ENCODE measurements at places on chromosomes 2 and 18.

- DNase-seq = no peak
Measured at GRCh38 chr2:195610717-195611116, 46.3 kb upstream of the SLC39A10 start.

- DNase-seq = peak; percentile 48
Measured at GRCh38 chr2:107719836-107720235, 106.9 kb upstream of the RGPD4 start.

GRCh38 chr2:66446941-66447340 lies 12.0 kb downstream of the MEIS1 start:
- no peak for DNase-seq

DNA sequence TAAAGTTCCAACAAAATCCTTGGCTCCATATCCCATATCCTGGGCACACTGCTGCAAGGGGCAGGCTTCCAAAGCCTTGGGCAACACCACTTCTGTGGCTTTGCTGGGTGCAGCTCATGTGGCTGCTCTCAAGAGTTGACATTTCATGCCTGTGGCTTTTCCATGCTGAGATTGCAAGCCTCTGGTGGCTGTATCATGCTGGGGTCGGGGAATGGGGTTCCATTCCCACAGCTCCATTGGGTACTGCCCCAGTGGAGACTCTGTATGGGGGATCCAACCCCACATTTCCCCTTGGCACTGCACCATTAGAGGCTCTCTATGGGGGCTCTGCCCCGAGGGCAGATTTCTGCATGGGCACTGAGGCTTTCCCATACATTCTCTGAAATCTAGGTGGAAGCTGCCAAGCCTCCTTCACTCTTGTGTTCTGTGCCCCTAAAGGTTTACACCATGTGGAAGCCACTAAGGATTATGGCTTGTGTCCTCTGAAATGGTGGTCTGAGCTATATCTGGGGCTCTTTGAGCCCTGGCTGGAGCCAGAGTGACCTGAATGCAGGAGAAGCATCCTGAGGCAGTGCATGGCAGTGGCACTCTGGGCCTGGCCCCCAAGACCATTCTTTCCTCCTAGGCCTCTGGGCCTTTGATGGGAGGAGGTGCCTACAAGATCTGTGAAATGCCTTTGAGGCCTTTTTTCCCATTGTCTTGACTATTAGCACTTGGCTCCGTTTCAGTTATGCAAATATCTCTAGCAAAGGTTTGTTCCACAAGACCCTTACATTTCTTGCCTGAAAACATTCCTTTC lies 107.9 kb downstream of the PTGR3 start:
- DNase-seq = no peak

GRCh38 chr2:44549856-44550255 lies 188.1 kb downstream of the CAMKMT start:
- DNase-seq = no peak

- no peak for DNase-seq
Measured at GRCh38 chr2:238699307-238700116, 148.4 kb upstream of the TWIST2 start.

DNA sequence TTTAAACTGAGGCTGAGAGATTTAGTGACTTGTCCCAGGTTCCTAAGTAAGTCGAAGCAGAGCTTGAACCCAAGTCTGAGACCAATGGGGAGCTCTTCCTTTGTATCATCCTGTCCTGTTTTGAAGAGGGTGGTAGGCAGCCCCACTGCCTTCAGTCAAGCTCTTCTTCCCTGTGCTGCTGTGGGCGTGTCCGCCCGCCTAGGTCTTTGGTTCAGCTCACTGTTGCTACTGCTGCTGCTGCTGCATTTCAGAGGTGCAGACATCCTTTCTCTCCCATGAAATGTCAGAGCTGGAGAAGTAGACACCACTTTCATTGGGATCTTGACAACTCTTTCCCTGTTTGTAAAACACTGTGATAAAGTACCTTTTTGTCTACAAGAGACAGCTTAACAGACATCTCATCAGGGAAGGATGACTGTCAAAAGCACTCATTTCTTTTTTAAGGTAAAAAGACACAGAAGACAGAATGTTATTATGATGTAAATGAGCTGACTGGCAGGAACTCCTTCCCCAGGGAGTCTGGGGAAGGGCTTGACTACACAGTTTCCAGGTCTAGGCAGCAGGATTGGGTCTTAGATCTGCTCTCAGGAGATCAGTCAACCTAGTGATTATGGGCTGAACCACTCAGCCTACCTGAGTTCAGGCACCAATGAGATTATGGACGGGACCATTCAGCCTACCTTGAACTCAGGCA lies 91.7 kb upstream of the TRIB2 start:
- DNase-seq = no peak

DNA sequence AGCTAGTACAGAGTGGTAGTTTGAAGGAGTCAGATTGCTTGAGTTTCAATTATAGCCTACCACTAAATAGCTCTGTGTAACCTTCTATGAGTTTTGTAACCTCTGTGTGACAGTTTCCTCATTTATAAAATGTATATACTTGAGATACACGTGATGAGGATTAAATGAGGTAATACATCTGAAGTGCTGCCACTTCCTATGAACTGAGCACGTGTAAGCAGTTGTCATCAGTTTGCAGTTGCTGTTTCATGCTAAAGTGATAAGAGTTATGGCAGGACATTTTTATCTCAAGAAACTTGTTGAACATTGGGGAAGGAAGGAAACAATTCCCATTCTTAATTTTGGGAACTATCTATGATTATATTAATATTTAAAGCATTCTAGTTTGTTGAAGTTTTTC lies 38.5 kb downstream of the CARF start:
- no peak for DNase-seq

- DNase-seq = no peak
Measured at GRCh38 chr2:63053889-63054602, 3.4 kb downstream of the OTX1 start.

GRCh38 chr2:224042191-224042696 lies 3.2 kb upstream of the SERPINE2 start:
- peak; percentile 84 for DNase-seq

DNA sequence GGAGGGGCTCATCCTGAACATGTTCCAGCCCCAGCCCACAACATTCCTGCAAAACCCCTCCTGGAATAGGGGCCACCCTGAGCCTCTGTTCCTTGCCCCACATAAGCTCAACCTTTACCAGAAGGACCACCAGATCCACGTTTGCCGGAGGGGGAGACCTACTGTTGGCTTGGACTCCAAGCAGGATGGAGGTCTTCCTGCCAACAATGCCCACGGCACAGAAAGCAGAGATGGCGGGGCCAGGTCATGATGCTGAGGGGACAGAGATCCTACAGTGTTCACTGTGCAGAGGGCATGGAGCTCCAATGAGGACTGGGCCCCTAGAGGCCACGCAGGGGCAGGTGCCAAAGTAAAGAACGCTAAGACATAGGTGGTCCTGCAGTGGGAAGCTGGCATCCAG lies 98.5 kb upstream of the RAB6C start:
- no peak for DNase-seq

DNA sequence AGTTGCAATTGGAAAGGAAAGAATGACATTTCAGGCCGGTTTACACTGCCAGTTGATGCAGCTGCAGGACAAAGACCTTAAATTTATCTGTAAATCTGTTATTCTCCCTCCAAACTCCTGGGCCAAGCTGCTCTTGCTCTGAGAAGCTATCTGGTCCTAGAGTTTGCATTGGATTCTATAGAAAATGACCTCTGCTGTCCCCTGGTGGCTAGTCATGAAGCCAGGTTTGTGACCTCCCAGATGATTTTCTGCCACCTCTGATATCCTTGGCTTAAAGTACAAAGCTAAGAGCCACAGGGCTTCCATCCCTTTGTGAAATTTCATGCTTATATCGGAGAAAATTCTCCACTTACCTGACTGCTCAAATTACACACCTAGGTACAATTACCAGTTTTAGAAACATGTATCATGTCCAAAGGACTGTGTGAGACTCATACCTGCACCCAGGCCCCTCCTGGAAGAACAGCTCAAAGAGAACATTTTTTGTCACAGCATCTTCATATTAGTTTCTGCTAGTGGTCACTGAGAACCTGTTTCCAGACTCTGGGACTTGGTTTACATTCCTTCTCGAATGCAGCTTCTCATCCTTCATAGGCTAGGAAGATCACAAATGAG lies 28.9 kb upstream of the IER3IP1 start:
- peak; percentile 57 for DNase-seq

Measured in COR-L47 (cell line).